ENCODE measurements at places on chromosomes 11 and 22.

DNA sequence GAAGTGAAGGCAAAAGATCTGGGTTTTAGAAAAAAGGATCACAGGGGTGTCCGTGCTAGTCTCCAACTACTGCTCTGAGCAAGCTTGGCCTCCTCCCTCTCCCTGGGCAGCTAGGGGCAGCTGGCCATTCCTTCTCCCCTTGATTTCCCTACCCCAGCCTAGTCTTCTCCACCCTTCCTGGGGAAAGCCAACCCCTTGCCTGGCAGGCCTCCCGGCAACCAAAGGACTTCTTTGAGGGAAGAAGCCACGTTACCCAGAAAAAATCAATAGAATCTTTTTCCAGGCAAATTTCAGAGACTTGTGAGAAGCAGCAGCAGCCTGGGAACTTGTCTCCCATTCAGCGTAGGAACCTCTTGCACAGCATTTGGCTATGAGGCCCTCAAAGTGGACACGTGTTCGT lies 91.5 kb downstream of the MIAT start:
- DNase-seq, result no peak

- DNase-seq, result no peak
Measured at GRCh38 chr22:46845296-46846149, 83.1 kb downstream of the TBC1D22A start.

DNA sequence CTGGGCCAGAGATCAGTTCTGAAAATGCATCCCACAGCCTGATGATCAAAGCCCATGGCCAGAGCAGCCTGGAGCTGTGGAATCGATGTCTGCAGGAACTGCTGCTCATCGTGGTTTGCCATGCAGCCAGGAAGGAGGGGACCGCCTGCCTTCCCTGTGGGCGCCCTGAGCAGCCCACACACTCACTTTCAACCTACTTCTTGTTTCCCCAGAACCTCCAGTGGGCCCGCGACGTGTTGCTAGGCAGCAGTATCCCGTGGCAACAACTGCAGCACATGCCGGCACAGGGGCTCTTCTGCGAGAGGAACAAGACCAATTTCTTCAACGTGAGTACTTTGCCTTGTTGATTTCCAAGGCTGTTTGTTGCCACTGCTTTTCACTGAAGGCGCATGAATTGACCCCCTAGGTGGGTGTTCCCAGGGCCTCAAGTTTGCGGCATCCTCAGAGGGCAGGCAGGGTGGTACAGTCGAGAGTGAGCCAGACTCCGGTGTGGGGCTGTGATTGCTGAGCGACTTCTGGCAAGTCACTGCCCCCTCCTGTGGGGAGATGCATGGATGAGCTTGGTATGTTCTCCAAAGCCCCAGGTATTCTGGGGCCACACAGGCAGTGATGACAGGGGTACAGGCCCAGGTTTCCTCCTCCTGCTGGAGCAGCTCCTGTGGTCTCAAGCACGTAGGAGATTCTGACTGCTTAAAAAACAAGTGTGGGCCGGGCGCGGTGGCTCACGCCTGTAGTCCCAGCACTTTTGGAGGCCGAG lies 47.0 kb upstream of the SUSD2 start:
- no peak for DNase-seq

DNA sequence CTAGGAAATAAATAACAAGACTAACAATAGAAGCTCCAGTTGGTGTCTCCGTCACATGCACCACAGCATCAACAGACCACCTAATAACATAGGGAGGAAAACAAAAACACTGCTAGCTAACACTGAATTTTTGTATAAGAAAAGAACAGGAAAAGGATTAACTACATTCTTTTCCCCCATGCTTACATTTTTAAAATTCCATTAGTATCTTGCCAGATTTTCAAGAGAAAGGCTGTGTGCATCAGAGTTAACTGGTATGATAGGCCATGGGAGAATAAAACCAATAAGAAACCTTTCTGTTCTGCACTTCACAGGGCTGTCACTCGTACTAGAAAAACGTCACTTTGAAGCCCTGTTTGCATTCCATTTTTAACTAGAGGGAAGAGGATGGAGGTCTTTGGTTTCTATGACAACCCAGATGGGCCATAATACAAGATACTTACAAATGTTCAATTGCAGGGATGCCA lies 79.0 kb downstream of the LARGE2 start:
- DNase-seq, result no peak

DNA sequence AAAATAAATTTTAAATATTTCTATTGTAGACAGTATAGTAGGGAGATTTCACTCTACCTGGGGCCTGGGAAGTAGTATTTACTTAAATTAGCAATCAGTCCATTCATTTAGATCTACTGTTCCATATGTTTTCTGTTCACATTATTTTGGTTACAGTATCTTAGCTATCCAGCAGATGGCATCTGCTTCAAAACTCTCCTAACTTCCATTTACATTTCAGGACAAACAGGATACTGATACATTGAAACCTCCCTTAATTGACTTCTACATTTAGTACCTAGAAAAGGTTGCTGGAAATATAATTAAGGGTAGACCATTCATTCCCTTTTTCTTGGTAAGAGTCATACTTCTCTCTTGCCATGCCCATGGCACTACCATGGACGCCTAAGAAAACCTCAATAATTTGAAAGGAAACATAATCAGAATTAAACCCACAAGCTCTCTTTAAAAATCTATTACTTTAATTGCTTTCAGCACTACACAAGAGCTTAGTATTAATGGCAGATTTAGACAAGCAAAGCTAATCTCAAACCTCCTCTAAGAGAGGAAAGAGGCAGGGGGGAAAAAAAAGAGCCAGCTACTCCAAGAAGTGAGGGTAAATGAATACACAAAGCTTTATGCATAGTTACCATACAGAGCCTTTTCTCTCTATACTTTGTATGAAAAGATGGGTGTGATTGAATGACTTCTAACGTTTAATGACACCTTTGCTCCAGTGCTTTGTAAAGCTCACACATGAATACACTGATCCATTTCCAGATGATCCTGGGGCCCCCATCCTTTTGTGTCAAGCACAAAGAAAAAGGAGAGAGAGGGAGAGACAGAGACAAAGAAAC lies 131.2 kb upstream of the MTMR2 start:
- DNase-seq, result no peak

DNA sequence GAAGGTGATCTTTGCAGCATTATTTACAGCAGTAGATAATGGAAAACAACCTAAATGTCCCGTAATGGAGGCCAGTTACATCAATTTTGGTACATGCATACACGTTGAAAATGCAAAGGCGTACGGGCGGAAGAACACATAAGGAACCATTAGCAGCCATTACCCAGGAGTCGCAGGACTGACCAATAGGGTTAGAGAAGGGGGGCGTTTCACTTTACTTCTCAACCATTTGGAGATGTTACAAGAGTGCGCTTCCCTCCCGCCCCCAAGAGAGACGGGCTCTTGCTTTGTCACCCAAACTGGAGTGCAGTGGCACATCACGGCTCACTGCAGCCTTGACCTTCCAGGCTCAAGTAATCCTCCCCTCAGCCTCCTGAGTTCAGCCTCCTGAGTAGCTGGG lies 52.8 kb upstream of the SLC35C1 start:
- DNase-seq, result no peak

DNA sequence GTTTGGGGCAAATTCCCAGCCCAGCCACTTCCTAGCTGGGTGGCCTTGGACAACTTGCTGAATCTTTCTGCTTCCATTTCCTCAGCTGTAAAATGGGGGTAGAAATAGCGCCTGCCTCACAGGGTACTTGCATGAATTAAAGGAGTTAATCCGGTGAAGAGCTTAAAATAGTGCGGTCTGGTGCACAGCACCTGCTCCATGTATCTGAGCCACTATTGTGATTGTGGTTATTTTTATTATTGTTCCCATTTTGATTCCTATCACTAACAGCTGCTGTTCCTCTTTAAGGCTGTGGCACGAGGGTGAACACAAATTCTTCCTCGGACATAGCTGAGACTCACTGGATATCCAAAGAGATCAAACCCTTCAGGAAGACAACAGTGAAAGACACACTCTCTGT lies 46.9 kb upstream of the TP53I11 start:
- DNase-seq, result no peak

All from hepatocyte (in vitro differentiated cells).